Activated gamma-delta T cell treated with Interleukin-2 at 50 U/mL for 16 hours (primary cell): ENCODE measurements at places on chromosomes 4 and X.

- no peak for DNase-seq
Observed at GRCh38 chr4:7680106-7680505, 245.4 kb upstream of the PSAPL1 start.

DNA sequence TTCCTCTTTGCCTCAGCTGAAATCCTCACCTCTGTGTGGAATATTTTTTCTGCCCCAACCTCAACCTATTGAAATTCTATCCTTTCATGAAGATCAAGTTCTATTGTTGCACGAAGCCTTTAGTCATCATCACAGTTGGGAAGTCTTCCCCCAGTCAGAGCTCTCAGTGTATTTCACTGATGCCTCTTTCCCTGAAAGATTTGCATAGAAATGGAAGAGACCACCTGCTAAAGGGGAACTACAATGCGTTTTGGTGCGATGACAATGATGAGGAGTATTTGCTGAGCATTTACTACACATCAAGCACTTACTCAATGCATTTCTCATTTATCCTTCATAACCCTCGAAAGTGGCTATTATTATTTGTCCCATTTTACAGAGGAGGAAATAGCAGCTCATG lies 151.2 kb upstream of the KLF3 start:
- no peak for DNase-seq

DNA sequence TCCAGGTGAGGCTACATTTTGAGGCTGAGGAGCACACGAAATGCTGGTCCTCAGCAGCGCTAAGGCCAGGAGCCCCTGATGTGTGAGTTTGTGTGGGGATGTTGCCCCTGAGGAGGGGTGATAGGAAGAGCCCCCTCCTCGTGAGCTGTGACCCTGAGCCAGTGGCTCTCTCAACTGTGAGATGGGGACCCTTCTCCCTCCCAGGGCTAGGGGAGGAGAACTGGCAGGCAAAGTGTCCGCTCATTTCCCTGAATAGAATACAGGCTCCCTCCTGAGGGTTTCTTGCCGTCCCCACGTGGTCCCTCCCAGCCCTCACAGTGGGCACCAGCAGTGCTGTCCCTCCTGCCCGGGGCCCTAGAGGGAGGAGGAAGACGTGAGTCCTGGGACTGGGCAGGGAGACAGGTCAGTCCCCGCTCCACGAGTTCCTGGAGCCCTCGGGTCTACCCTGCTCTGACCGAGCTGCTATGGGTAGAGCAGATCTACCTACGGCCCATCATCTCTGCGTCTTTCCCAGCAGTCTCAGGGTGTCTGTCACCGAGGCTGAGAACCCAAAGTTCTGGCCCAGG lies 21.0 kb upstream of the TBC1D14 start:
- DNase-seq, result no peak

GRCh38 chr4:13515268-13515667 lies 29.0 kb downstream of the NKX3-2 start:
- DNase-seq, result no peak

DNA sequence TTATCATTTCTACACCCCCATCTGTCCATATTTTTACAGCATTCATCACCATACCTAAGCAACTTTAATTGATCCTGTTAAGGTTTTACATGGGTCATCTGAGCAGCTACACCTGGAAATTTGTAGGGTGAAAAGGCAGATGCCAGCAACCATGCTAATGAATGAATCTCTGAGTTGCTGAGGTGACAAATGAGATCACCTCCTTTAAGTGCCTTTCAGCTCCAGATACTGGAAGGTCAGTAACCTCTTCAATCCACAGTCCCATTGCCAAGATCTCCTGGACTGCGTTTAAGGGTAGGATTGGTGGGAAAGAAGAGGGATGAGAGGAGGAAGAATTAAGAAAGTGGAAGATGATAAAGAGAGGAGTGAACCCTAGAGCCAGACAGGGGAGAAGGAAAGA lies 8.5 kb upstream of the BMP3 start:
- DNase-seq, result no peak
